ENCODE measurements at places on chromosomes 3 and 15.

GRCh38 chr15:101641894-101642293, 10.3 kb downstream of the TM2D3 start:
- DNase-seq: no peak

DNA sequence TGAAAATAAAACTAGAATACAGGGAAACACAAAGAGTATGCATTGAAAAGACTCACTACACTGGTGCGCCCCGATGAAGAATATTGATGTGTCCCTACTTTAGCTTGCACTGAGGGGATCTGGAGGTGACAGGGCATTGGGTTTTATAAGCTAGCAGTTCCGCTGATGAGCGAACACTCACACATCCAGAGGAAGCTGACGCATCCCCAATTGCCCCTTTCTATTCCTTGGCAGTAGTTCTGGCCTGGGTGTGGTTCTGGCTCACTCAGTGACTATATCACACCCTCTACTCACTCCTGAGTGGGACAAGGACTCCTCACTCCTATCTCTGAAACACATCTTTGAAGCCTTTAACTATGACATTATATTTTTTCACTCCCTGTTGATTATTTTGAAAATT, 71.0 kb downstream of the B3GNT5 start:
- DNase-seq: no peak

DNA sequence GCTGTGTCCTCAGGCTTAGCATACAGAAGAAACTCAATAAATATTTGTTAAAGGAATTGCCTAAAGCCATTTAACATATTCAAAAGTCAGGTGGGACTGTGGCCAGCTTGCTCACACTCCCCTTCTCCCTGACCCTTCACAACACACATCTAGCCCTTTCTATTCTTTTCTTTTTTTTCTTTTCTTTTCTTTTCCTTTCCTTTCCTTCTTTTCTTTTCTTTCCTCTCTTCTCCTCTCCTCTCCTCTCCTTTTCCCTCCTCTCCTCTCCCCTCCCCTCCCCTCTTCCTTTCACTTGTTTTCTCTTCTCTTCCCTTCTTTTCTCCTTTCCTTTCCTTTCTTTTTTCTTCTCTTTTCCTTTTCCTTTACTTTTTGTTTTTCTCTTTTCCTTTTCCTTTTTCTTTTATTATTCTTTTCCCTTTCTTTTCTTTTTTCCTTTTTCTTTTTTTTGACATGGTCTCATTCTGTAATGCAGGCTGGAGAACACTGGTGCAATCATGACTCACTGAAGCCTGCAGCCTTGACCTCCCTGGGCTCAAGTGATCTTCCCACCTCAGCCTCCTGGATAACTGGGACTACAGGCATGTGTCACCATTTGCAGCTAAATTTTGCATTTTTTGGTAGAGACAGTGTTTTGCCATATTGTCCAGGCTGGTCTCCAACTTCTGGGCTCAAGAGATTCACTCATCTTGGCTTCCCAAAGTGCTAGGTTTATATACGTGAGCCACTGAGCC, 377.8 kb downstream of the GRM7 start:
- DNase-seq: no peak

DNA sequence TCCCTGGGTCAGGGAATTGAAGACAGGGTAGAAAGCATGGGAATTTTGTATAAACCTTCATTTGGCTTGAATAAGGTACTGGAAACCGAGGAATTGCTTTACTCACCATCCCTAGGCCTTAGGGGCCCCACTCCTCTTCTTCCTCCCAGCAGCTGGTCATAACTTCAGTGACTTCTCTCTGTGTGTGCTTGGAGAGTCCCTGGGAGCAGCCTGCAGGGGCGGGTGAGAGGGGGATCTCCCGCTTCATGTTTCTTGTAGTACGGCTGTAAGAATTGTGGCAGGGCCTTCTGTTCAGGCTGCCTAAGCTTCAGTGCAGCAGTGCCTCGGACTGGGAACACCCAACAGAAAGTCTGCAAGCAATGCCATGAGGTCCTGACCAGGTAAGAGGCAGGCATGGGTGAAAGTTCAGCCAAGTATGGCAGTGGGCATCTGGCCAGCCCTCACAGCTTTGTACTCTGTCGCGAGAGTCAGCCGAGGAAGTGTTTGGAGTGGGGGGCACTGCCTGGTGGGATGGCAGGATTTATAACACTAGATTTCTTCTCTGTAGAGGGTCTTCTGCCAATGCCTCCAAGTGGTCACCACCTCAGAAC, 1.7 kb upstream of the DNAJC17 start:
- DNase-seq: no peak

DNA sequence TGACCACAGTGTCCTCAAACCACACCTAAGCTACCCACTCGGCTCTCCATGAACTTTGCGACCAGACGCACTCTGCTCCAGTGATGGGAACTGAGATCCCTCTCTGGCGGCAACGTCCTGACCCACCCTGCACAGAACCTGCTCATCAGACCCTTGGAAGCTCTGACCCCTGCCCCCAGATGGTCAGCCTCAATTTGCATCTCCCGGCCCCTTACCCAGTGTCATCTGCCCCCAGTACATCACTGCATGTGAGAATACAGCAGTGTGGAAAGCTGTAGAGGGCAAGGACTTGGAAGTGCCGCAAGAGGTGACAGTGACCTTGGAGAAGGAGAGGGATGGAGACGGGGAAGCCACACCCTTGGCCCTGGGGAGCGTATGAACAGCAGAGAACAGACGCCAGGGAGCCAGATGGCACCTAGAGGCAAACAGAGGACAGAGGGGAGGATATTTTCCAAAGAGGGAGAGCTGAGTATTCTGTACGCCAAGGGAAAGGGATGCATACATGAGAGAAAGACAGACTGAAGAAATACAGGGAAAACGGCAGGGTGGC, 192.0 kb downstream of the XXYLT1 start:
- DNase-seq: no peak

GRCh38 chr3:13292375-13292774, 127.7 kb downstream of the NUP210 start:
- DNase-seq: no peak

DNA sequence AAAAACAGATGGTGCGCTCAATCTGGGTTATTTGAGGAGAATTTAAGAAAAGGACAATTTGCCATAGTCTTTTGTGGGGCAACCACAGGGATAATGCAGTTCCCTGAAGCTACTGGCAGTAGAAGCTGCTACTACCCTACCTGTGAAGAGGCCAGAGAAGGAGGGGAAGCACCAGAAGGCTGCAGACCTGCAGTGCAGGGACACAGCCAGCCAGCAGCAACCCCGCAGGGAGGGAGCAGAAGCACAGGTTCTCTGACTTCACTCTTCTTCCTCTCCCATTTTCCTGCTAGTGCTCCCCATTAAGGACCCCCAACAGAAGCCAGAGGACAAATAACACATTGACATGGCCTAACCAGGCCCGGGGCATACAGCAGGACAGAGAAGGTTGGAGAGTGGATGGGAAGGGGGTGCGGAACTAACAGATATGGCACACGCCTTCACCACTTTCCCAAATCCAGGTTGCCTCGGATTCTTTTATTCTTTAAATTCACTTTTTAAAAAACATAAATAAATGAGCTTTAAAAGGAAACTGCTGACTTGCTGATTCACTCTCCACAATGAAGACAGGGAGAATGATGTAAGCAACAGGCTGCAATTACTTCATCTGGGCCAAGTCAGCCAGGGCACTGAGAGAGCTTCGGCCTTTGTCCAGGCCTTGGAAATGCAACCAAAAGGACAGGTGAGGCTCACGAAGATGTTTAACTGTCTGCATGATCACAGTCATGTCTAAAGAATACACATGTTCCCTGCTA, 30.1 kb downstream of the POPDC2 start:
- no peak for DNase-seq

DNA sequence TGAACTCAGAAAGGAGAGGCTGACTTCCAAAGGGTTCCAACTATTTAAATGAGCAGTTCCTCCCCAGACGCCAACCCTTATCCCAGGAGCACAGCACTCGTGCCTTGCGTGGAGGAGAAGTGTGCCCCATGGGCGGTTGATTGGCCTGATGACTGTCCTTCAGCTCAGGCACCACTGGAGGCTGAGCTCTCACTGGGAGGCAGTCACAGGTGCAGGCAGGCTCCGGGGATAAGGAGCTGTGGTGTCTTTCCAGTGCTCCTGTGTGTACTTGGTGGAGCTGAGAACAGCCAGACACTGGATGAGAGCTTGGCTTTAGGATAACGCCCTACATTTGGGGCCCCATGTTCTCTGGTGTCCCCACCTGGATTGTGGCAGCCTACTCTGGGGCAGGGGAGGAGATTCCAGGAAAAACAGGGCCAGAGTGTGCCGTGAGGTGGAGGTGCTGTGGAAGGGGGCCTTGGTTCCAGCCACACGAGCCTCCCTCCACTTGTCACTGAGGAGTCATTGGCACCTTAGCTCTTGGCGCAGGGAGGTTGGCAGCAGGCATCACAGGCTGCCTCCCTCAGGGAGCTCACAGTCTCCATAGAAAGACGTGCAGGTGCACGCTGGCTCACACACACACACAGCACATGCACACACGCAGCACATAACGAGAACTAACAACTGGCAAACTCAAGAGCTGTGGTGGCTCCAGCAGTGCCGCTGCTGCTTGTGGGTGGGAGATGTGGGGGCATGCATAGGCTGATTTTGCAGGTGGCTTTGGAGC, 22.7 kb upstream of the EPHB3 start:
- no peak for DNase-seq

- no peak for DNase-seq
Measured at GRCh38 chr15:90022905-90023700, 22.0 kb downstream of the ZNF710 start.

GRCh38 chr3:39015418-39015817, 36.3 kb downstream of the SCN11A start:
- DNase-seq: no peak
